ENCODE measurements at places on chromosomes 3 and 15.

DNA sequence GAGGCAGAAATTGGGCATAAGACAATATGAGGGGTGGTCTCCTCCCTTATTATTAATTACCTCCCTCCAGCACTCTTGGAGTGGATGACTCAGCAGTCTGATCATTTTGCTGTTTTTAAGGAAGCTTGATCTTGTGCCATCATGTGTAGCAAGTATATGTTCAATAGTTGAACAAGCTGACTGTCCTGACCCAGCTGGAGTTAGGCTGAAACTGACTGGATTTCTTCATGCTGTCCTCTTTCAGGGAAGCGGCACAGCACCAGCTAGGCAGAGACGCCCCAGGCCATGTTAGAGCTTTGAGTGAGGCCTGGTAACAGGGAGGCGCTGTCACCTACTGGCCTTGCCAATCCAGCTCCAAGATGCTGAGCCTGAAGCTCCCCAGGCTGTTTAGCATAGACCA lies 54.4 kb upstream of the KIF23 start:
- no peak for DNase-seq

DNA sequence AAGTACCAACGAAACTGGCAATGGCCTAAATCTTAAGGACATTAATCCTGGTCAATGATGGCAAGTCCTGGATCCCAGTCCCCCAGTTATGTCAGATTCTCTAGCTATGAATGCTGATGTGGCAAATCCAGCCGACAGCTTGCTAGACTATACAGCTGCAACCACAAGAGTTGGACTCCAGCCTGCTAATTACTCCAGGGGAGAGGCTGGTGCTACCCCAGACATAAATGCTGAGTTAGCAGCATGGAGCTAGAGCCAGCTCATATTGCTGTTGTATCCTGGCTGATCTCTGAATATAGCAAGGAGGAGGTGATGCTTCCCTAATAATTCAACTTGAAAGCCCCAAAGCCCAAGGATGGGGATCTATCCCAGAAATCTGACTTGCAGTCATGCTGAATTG lies 207.1 kb downstream of the LRRN1 start:
- no peak for DNase-seq

DNA sequence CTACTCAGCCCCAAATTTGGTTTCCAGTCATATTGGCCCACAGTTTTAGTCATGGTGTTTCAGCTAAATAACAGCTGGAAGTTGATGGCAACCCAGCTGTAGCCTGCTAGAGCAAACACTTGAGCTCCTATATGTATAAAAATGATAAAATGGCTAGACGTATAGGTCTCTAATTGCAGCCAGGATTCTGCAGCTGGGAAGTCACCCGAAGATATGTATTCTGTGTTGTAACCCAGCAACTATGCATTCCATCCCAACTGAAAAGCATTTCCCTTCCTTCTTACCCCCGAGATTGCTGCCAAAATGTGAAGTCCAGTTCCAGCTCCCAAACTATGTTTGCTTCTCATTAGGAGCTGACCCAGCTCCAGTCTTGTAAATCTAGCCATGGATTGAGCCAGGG lies 408.4 kb downstream of the AGBL1 start:
- DNase-seq = no peak

- no peak for DNase-seq
Measured at GRCh38 chr3:48631516-48632448, 3.5 kb downstream of the SLC26A6 start.

DNA sequence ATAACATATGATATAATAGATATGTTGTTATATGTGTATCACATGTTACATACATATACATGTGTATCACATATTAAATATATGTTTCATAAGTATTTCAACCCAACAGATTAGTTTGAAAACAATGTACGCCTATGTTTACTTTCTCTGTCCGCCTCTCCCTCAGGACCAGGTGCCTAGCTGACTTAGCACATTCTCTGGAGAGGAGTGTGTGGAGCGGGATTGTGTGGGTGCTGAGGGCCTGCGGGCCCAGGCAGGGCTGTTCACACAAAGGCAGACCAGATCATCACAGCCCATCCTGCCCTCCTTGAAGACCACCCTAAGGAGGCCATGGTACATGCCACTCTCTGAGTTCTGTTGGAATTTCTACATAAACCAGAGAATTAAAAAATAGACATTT lies 81.0 kb downstream of the PLXNA1 start:
- no peak for DNase-seq

GRCh38 chr3:20146301-20146700 lies 39.7 kb downstream of the SGO1 start:
- no peak for DNase-seq

GRCh38 chr3:100083209-100083608 lies 31.1 kb downstream of the FILIP1L start:
- no peak for DNase-seq

Data from GM13977 (cell line).